T47D (cell line): ENCODE measurements at places on chromosomes 7 and 10.

DNA sequence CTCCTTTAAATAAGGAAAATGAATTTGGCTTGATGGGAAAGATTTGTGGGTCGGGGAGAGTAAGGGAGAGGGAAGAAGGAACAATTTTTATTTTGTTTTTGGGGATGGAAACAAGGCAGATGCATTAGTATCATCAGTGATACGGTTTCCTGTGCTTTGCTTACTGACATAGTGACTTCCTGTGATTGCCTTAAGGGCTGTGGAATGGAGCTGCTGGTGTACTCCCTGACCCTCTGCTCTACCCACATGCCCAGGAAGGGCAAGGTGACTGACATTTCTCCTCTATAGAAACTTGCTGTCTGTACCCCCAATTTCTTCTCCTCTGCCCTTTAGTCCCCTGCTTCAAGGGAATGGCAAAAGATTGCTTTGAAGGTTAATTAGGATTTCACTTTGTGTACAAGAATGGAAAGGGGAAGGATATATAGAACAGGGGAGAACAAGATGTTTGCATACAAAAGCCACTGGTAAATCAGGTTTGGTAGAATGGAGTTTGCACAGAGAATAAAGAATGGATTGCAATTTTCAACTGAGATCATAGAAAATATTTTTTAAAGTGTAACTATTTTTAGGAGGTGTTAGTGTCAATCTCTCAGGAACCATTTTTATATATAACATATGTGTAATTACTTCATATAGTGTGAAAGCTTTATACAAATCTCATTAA, 129.0 kb upstream of the AGR3 start:
- no peak for DNase-seq

- peak; percentile 22 for DNase-seq
Observed at GRCh38 chr7:45224832-45225231, 67.2 kb downstream of the RAMP3 start.

DNA sequence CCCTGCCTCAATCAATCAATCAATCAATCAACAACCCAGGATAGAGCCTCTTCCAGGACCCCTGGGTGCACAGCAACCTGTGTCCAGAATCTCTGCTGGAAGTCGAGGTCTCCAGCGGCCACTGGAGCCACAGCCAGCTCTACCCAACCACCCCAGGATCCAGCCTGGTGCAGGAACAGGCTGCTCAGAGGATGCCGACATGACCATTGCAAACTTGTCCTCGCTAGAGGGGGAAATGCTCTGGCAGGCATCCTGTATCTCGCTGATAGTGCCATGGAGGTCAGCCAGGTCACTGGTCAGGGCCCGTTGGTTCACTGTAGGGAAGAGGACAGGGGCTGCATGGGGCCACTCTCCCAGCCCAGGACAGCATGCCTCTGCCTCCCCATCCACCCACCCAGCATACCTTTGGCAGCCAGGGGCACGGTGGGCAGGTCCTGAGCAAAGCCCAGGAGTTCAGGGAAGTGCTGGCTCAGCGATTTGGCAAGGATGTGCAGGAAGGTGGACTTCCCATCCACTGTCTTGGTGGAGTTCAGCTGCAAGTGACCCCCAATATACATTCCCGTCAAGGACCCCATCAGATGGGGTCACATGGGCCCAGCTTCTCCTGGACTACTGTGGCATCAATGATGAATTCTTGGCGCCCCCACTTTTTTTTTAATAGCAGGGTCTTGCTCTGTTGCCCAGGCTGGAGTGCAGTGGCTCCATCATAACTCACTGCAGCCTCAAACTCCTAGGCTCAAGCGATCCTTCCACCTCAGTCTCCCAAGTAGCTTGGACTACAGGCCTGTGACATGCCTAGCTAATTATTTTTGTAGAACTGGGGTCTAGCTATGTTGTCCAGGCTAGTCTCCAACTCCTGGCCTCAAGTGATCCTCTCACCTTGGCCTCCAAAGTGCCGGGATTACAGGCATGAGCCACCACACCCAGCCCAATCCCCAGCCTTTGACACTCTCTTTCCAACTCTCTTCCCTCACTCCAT, 49.4 kb downstream of the GRID2IP start:
- no peak for DNase-seq

- no peak for DNase-seq
Observed at GRCh38 chr10:1532636-1533035, 204.7 kb downstream of the ADARB2 start.

DNA sequence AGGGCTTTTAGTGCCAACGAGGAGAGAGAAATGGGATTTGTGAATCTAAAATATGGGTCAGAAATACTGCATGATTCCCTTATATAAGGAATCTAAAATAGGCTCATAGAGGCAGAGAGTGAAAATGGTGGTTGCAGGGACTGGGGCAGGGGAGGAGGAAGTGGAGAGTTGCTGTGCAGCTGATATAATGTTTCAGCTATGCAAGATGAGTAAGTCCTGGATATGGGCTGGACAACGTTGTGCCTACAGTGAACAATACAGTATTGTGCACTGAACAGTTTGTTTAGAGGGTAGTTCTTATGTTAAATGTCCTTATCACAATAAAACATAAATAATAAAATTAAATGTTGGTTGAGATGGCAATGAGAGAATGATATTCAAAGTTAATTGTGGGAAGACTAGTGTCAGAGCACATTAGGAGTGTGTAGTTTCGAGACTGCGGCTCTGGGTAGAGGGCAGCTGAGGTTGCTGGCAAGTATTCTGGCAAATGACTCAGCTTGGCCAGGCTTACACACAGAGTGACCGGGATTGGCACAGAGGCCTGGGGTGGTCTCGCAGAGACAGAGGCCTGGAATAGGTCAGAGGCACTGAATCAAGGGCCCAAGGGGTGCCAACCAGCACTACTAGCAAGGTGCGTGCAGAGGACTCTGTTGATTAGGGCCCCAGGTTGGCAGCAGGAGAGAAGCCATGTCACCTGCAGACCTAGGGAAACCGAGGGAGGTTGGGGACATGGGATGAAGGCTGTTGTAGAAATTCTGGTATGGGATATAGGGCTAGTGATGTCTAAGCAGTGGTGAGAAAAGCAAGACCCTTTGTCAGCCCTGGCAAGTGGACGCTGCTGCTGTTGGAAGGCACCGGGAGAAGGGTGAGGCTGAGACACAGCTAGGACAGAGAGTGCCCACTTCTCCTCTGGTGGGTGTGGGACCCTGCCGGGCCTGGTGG, 2.8 kb upstream of the DEPP1 start:
- peak; percentile 37 for DNase-seq

GRCh38 chr7:36965625-36966024, 241.3 kb upstream of the AOAH start:
- DNase-seq = no peak

GRCh38 chr7:66055321-66055956, 20.2 kb upstream of the ASL start:
- no peak for DNase-seq

DNA sequence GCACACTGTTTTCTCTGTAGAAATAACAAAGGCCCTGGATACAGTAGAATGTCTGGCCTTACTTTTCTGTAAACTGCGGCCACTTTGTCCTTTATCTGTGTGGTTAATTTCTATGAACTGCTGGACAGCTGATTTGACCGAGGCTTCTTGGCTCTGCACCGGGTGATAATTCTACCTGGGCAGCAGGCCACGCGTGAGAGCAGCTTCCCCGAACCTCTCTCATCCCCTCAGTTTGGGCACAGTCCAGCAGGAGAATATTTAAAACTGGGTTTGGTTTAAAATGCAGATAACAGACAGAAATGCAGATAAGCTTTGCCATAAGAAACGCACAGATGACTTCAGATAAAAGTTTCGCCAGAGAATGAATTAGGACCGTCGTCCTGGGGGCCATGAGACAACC, 81.0 kb downstream of the CELF2 start:
- no peak for DNase-seq

- DNase-seq = no peak
Observed at GRCh38 chr10:60291344-60291930, 98.2 kb downstream of the ANK3 start.

DNA sequence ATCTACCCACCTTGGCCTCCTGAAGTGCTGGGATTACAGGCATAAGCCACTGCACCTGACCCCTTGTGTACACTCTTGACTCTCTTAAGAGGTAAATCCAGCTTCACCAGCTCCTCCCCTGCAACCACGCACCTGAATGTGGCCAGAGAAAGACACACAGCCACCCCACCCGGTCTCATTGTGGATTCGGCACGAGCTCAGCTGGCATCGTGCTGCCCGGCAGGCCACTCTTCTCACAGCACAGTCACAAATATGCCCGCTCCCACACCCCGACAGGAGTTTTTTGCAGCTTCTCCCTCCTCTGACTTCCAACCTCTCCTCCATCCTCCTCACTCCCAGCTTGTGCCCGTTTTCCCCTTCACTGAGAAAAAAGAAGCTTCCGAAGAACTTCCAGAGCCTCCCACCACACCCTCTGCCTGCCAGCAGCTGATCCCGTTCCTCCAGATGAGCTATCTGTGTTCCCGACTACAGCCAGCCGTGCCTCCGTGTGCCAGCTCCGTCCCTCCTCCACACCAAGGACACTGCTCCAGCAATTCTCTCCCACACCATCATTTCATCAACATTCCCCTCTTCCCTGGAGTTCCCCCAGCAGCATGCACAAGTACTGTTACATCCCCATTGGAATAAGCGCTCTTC, 8.0 kb upstream of the SMARCD3 start:
- no peak for DNase-seq
